ENCODE measurements at places on chromosomes 12 and 14.

DNA sequence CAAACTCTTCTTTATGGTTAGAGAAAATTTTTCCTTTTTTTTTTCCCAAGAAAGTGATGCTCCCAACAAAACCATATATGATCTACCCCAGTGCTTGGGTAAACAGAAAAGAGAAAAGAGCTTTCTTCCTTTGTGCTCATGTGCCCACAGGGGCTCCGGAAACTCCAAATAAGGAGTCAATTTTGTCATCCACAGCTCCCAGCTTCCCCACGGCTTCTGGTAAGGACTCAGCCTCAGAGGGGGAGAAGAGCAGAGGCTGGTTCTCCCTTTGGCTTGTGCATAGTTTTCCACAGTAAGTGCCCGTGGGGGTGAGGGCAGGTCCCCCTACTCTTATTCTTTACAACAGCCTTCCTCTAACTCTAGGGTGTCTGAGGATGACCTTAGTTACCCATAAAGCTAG is 13.3 kb upstream of the RGS6 start:
- no peak for DNase-seq

DNA sequence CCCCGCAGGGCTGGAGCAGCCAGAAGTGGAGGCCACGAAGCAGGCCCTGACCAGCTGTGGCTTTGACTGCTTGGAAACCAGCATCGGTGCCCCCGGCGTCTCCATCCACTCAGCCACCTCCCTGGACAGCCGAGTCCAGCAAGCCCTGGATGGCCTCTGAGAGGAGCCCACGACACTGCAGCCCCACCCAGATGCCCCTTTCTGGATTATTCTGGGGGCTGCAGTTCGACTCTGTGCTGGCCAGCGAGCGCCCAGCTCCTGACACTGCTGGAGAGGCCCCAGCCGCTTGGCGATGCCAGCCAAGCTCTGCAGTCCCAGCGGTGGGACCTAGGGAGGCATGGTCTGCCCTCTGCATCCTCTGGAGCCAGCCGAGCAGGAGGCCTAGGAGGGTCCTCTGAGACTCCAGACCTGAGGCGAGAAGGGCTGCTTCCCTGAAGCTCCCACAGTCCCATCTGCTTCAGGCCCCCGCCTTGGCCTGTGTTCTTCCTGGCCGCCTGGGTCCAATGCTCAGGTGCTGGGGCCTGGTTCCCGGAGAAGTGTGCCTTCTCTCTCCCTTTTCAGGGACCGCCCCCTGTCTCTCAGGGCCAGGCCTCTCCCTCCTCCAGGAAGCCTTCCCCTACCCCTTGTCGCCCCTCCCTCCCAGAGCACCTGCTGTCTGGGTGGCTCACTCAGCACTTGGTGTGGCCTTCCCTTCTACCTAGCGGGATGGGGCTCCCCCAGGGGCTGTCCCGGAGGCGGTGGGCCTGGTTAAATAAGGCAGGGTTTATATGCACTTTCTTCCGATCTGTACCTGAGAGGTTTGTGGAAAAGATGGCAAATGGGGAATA is 23.0 kb downstream of the MVK start:
- no peak for DNase-seq

DNA sequence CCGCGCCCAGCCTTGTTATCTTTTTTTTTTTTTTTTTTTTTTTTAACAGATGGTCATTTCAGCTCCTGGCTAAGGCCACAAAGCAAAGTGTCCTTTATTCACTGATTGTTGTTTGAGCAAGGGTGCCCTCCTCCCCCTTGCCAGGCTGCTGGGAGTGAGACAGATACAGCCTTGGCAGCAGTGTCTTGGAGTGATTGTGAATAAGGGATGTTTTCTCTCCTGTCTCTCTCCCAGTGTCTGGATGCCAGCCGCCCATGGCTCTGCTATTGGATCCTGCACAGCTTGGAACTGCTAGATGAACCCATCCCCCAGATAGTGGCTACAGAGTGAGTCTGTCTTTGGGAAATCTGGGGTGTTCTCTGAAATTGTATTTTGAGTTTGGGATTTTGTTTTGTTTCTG is 28.7 kb downstream of the FNTB start:
- DNase-seq: no peak

DNA sequence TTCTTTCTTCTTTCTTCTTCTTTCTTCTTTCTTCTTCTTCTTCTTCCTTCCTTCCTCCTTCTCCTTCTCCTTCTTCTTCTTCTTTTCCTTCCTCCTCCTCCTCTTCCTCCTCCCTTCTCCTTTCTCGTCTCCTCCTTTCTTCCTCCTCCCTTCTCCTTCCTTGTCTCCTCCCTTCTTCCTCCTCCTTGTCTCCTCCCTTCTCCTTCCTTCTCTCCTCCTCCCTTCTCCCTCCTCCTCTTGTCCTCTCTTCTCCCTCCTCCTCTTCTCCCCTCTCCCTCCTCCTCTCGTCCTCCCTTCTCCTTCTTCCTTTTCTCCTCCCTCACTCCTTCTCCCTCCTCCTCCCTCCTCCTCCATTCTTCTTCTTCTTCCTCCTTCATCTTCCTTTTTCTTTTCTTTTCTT is 44.5 kb downstream of the NUBPL start:
- no peak for DNase-seq

- DNase-seq: no peak
These were observed 65.6 kb upstream of the DICER1 start for GRCh38 chr14:95222870-95223398.

DNA sequence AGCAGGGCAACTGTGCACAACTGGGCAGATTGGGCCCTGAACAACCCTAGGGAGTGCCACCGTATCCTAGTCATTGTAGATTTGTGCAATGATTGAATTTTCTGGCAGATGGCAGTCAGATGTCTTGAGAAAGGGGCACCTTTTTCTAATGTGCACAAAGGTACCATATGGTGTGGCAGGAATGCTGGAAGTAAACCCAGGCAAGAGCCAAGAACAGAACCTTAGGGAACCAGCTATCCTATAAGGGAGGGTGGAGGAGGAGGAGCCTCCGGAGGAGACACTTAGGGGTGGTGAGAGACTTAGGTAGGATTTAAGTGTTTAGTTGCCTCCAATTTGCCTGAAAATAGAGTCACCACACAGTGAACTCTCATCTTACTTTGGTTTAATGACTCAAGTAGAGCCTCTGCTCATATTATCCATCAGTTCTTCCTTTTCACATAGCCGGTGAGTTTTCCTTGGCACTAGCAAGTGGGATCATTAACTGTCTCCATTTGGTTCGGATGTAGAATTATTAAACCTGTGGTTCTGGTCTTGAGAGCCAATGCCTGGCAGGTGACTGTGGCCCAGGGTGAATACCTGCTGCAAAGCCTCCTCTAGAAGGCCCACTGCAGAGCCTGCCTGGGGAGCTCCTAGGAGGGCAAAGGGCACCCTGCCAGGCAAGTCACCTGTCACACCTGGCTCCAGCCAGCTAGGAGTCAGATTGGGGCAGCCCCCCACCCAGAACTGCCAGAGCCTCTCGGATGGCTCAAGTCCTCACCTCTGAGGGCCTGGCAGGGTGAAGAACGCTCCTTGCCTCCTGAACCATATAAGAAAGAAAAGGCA is 184.4 kb upstream of the HIF1A start:
- DNase-seq: no peak

DNA sequence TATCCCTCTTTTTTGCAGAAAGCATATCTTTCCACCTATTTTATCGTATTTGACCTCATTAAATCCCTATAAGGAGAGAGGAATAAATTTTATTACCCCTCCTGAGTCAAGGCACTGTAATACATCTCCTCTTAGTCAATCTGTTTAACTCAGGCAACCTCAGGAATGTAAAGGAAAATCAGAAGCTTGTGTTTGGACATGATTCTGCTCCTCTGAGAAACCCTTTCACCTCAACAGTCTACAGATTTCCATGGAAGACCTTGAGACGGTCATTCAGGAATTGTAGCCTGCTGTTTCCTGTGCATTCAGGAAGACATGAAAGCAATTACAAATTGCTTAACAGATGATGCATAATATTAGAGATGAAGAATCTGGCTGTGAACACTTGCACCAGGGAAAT is 360.8 kb downstream of the PAWR start:
- no peak for DNase-seq

- DNase-seq: no peak
These were observed 323.7 kb upstream of the OR4E1 start for GRCh38 chr14:21997300-21997699.

DNA sequence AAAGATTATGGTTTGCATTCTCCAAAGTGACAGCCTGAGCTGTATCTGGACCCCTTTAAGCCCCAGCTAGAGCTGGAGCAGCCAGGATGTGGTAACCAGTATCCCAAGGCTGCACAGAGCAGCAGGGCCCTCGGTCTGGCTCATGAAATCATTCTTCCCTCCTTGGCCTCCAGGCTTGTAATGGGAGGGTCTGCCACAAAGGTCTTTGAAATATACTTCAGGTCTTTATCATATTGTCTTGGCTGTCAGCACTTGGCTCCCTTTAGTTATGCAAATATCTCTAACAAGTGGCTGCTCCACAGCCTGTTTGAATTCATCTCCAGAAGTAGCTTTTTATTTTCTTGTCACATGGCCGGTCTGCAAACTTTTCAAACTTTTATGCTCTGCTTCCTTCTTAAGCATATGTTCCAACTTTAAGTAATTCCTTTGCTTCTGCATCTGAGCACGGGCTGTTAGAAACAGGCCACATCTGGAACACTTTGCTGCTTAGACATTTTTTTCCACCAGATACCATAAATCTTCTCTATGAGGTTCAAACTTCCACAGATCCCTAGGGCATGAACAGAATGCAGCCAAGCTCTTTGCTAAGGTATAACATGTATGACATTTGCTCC is 663.4 kb upstream of the MIS18BP1 start:
- DNase-seq: no peak

- DNase-seq: no peak
These were observed 1140.5 kb downstream of the GALC start for GRCh38 chr14:86852530-86852929.

DNA sequence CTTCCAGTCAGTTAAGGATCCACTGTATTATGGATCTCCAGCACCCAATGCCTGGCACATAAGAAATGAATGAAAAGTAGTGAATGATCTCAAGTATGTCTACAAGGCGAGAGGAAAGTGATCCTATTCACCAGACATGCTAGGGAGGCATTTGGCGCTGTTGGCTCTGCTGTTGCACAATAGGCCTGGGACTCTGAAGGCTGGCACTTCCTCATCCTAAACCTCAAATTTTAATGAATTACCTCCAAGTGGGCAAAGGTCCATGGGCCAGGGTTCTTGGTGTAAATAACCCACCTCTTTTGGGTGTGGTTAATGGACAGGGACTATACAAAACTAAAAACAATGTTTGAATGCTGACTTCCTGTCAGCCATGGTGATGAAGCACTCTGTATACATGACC is 173.4 kb upstream of the PZP start:
- DNase-seq: no peak

DNA sequence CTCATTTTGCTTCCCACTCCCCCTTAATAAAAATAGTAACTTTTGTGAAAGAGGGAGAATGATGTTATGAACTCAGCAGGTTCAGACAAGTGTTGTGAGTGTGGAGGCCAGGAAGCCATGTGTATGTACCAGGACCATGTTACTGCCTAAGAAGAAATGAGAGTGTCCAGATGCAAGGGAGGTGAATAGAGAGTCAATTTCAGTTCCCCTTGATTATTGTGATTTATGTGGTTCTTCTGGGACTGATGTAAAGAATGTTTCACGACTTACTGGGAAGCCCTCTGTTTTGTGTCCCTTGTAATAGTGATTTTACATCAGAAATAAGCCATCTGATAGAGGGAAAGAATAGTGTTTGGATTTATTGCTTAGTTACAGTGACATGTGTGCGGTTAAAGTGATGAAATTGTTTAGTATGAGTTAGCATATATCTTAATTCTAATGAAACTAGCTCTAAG is 32.5 kb downstream of the FBXO34 start:
- DNase-seq: no peak

Measured in naive thymus-derived CD8-positive, alpha-beta T cell (primary cell).